ENCODE measurements at places on chromosomes 4 and X. TPM values are rescaled to one million over a fixed set of nuclear protein-coding genes. Genes with fewer than 3 reads are reported as not detected.

- H3K4me1 ChIP-seq: peaks cover 8% of the 10 kb centered on the region
- no peak overlapping the region for H3K4me3 ChIP-seq
- H3K27ac ChIP-seq: no peak overlapping the region
- H3K27me3 ChIP-seq: peaks cover 53% of the 10 kb centered on the region
- DNase-seq: no peak
These were observed 7.6 kb downstream of the NKX6-1 start for GRCh38 chr4:84491481-84491880.

DNA sequence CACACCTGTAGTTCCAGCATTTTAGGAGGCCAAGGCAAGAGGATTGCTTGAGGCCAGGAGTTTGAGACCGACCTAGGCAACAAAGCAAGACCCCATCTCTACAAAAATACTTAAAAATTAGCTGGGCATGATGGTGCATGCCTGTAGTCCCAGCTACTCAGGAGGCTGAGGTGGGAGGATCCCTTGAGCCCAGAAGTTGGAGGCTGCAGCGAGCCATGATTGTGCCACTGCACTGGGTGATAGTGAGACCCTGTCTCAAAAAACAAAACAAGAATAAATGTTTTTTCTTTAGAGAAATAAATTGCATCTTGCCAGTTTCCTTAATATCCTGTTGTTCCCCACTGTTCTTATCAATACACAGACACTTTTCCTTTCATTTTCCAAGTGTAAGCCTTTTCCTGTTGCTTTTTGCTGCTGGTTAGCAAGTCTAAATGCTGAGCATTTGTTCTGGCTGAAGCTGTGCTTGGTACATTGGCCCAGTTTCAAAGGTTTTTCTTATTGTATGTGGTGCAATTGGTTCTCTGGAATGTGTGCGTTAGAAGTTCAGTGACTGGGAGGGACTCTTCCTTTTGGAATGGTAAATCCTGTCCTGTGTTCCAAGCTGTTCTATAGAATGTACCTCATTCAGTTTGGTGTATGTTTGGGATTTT lies 98.2 kb downstream of the AFF1 start:
- no peak overlapping the region for H3K4me3 ChIP-seq
- peaks cover 8% of the 10 kb centered on the region for H3K4me1 ChIP-seq
- H3K27ac ChIP-seq: no peak overlapping the region
- no peak for DNase-seq

DNA sequence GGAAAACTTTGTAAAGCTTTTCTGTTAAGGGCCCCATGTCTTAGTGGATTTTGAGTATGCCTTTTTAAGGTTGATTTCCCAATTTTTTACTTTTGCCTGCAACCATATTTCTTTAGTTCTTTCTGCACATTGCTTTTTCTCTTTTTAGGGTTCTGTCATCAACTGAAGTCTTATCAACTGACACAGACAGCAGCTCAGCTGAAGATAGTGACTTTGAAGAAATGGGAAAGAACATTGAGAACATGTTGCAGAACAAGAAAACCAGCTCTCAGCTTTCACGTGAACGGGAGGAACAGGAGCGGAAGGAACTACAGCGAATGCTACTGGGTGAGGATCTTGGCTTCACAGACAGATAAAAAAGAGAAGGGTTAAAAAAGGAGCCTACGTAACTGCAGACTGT lies 27.8 kb downstream of the TAF1 start:
- peaks cover 18% of the 10 kb centered on the region for H3K36me3 ChIP-seq
- no peaks in the 10 kb centered on the region for H3K27me3 ChIP-seq
- H3K4me1 ChIP-seq: no peaks in the 10 kb centered on the region

- H3K27ac ChIP-seq: no peak overlapping the region
- no peaks in the 10 kb centered on the region for H3K27me3 ChIP-seq
- no peak for DNase-seq
- H3K4me1 ChIP-seq: no peaks in the 10 kb centered on the region
These were observed 81.8 kb downstream of the SRPX start for GRCh38 chrX:38138900-38139299.

The GAGE12E gene
- not detected for total RNA-seq

The TEX11 gene
- 0.61 TPM for total RNA-seq

- H3K4me1 ChIP-seq: peaks cover 4% of the 10 kb centered on the region
- H3K4me3 ChIP-seq: peak overlapping the region; percentile 88
- no peaks in the 10 kb centered on the region for H3K27me3 ChIP-seq
- H3K36me3 ChIP-seq: peaks cover 4% of the 10 kb centered on the region
- no peak for DNase-seq
- no peak overlapping the region for H3K27ac ChIP-seq
These were observed 1.8 kb downstream of the USP11 start for GRCh38 chrX:47234583-47234982.

The TMEM255A gene
- total RNA-seq: 0.73 TPM

The KLKB1 gene
- 20.9 TPM for total RNA-seq

The TLL1 gene
- 1.1 TPM for total RNA-seq

DNA sequence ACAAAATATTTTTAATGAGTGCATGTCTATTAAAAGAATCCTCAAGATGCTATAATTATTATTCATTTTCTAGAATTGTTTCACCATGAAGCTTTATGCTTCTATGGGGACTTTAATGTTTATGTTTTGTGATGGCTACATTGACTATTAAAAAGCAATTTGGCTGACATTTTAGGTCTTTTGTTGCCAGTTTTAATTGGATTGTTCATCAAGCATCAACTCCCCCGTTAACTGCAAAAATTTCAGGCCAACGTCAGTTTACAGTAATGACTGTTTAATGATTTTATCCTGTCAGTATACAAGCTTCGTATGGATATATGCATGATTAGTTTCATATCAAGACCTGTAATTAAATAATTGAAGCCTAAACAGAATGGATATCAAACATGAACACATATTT lies 422.8 kb downstream of the SH2D1A start:
- no peaks in the 10 kb centered on the region for H3K36me3 ChIP-seq
- no peak for DNase-seq
- H3K27me3 ChIP-seq: no peaks in the 10 kb centered on the region
- H3K4me3 ChIP-seq: no peak overlapping the region
- no peak overlapping the region for H3K27ac ChIP-seq

- H3K27me3 ChIP-seq: peaks cover 1% of the 10 kb centered on the region
- H3K4me1 ChIP-seq: no peaks in the 10 kb centered on the region
- no peak overlapping the region for H3K4me3 ChIP-seq
- H3K36me3 ChIP-seq: no peaks in the 10 kb centered on the region
- no peak overlapping the region for H3K27ac ChIP-seq
These were observed 88.2 kb upstream of the TNIP3 start for GRCh38 chr4:121252224-121252806.

The PNMA3 gene
- 7.8 TPM for total RNA-seq

The HSD17B13 gene
- not detected for total RNA-seq

- no peaks in the 10 kb centered on the region for H3K36me3 ChIP-seq
- no peaks in the 10 kb centered on the region for H3K4me1 ChIP-seq
- no peaks in the 10 kb centered on the region for H3K27me3 ChIP-seq
- H3K4me3 ChIP-seq: no peak overlapping the region
These were observed 181.0 kb upstream of the EOLA2 start for GRCh38 chrX:150119323-150119722.

DNA sequence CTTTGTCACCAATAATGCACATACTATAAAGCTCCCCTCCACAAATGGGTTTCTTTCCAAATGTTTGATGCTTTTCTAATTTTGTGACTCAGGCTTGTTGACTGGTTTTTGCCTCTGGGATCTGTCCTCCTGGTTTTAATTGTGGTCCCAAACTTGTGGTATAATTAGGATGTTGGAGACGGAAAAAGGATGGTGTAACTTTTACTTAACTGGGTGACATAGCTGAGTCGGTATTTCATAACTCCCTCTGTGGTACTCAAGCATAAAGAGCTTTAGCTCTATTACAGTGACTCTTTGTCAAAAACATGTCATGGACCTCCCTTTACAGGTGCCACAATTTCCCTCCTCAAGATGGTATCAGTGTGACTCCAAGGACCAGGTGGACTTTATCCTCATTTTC lies 119.7 kb upstream of the RBPJ start:
- H3K36me3 ChIP-seq: no peaks in the 10 kb centered on the region
- DNase-seq: no peak
- H3K27me3 ChIP-seq: no peaks in the 10 kb centered on the region
- H3K27ac ChIP-seq: no peak overlapping the region
- no peak overlapping the region for H3K4me3 ChIP-seq
- no peaks in the 10 kb centered on the region for H3K4me1 ChIP-seq

The ABCD1 gene
- total RNA-seq: 6.6 TPM

- no peaks in the 10 kb centered on the region for H3K27me3 ChIP-seq
- no peak overlapping the region for H3K27ac ChIP-seq
- no peaks in the 10 kb centered on the region for H3K36me3 ChIP-seq
- no peak for DNase-seq
These were observed 61.3 kb downstream of the MTHFD2L start for GRCh38 chr4:74219240-74219639.

The CPEB2 gene
- 1.9 TPM for total RNA-seq

DNA sequence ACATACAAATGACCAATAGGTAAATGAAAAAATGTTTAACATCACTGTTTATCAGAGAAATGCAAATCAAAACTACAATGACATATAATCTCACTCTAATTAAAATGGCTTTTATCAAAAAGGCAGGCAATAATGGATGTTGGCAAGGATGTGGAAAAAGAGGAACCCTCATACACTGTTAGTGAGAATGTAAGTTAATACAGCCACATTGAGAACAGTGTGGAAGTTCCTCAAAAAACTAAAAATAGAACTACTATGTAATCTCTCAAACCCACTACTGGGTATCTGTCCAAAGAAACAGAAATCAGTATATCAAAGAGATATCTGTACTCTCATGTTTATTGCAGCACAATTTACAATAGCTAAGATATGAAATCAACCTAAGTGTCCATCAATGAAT lies 165.9 kb upstream of the HHIP start:
- H3K4me3 ChIP-seq: no peak overlapping the region
- no peaks in the 10 kb centered on the region for H3K36me3 ChIP-seq
- no peaks in the 10 kb centered on the region for H3K4me1 ChIP-seq
- H3K27me3 ChIP-seq: no peaks in the 10 kb centered on the region
- DNase-seq: no peak

DNA sequence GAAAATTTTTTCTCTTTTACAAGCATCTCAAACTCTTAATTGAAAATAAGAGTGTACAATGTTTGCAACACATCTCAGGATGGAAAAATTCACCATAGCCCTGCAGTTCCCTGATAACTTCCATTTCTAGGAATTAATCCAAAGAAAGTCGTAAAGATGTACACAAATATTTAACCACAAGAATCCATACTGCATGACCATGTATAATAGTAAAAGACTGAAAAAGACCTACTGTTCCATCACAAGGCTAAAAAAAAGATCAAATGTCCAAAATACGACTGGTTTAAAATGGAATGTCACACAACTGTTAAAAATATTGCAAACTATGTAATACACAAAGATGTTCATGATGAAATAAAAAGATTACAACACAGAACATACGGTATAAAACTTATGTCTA lies 32.1 kb downstream of the HUWE1 start:
- H3K4me3 ChIP-seq: no peak overlapping the region
- no peak for DNase-seq
- no peaks in the 10 kb centered on the region for H3K4me1 ChIP-seq
- H3K27me3 ChIP-seq: no peaks in the 10 kb centered on the region
- peaks cover 20% of the 10 kb centered on the region for H3K36me3 ChIP-seq

- no peak overlapping the region for H3K27ac ChIP-seq
- DNase-seq: no peak
- no peaks in the 10 kb centered on the region for H3K36me3 ChIP-seq
- H3K4me3 ChIP-seq: no peak overlapping the region
- peaks cover 24% of the 10 kb centered on the region for H3K27me3 ChIP-seq
These were observed 5.6 kb downstream of the SORCS2 start for GRCh38 chr4:7197910-7198309.

The CPLX1 gene
- 0.67 TPM for total RNA-seq

The NLGN3 gene
- 14.8 TPM for total RNA-seq

GRCh38 chr4:74669702-74670101 lies 124.6 kb downstream of the BTC start:
- H3K4me3 ChIP-seq: no peak overlapping the region
- H3K27me3 ChIP-seq: no peaks in the 10 kb centered on the region
- no peaks in the 10 kb centered on the region for H3K4me1 ChIP-seq
- H3K27ac ChIP-seq: no peak overlapping the region

- no peak overlapping the region for H3K27ac ChIP-seq
- no peaks in the 10 kb centered on the region for H3K36me3 ChIP-seq
- no peaks in the 10 kb centered on the region for H3K4me1 ChIP-seq
- H3K27me3 ChIP-seq: no peaks in the 10 kb centered on the region
- no peak for DNase-seq
These were observed 22.8 kb upstream of the TLR2 start for GRCh38 chr4:153661215-153661822.

GRCh38 chrX:96382018-96382417 lies 302.6 kb upstream of the DIAPH2 start:
- H3K27ac ChIP-seq: no peak overlapping the region
- H3K36me3 ChIP-seq: no peaks in the 10 kb centered on the region
- DNase-seq: no peak
- H3K4me3 ChIP-seq: no peak overlapping the region

DNA sequence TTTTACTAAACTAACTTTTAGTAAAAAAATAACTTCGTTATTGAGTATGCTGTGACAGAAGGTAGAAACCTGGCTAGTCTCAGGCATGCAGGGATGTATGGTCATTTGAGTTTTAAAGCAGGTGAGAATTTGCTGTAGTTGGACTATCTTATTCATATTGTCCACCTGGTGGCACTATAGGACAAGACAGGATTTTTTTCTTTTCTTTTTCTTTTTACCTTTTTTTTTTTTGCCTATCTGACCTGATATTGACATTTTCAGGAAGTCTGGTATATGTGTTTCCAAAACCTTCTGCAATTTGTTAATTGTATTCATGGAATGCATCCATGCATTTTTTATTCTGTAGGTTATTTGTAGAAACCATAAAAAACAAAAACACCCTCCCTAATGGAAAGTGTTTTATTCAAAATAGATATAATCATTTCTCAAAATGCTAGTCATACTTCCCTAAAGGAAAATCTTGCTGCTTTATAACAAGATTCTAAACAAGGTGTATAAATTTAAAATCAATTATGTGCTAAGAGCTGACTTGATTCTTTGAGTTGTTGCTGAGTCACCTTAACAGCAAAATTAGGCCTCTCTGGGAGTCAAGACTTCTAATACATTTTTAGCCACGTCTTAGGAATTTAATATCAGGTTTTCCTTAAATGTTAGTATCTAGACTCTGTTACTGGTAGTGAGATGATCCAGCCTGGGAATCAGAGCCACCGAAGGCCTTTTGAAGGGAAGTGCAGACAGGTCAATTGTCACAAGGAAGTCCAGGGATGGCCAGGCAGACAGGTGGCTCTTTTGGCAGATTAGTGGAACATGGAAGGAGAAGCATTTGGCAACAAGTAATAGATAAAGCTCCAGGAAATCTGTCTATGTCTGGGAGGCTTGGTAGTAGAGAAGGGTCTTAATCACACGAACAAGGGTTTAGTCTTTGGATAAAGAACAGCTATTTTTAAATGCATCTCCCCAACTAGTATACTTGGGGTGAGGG lies 201.3 kb upstream of the GNPDA2 start:
- no peak overlapping the region for H3K27ac ChIP-seq
- DNase-seq: no peak
- no peaks in the 10 kb centered on the region for H3K36me3 ChIP-seq
- H3K4me3 ChIP-seq: no peak overlapping the region

DNA sequence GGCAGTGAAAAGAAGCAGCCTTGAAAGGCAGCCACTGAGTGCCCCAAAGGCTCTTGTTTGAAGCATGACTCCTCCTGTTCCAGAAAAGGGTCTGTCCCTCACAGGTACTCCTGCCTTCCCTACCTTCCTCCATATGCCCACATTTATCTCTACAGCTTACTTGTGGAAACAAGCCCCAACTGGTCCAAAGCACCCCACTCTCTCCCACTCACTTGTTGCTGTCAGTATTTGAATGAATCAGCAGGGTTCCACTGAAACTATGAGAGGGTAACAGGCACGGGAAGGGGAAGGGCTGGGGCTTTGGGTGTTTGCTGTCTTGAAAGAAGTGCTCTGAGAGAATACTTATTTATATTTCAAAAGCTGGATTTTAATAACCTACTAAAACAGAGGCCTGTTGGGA lies 34.9 kb downstream of the GPR143 start:
- no peaks in the 10 kb centered on the region for H3K4me1 ChIP-seq
- H3K4me3 ChIP-seq: no peak overlapping the region
- 0 out of 2 replicates have a peak, but pooled peaks cover 2% of the 10 kb centered on the region for H3K36me3 ChIP-seq
- no peak overlapping the region for H3K27ac ChIP-seq
